ENCODE measurements at places on chromosomes 3 and 15.

DNA sequence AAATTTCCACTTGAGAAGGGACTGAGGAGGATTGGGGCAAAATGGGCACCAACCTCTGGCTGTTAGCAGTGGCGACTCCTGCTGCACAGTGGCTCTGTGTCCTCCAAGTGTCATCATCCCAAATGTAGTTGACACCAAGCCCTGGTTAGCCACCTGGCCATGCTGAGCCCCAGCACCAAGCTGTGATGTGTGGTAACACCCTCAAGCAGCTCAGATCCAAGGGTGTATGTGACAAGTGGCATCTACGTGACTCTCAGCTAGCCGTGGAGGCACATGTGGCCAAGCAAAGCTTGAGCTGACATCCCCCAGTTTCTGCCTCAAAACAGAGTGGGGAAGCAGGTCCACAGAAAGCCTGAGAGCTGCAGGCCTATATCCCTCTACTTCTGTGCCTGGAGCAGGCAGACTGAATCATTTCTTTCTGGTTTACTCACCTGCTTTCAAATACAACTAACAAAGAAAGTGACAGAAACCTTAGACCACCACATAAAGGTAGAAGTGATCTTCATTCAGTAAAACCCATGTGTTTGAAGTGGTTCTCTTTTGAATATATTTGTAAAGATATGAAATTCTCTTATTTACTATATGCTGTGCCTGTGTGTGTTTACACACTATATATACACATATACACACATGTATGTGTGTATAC, 40.0 kb downstream of the FOXP1 start:
- DNase-seq = no peak

- no peak for DNase-seq
Measured at GRCh38 chr3:78728406-78729145, 1039.2 kb downstream of the ROBO1 start.

- no peak for DNase-seq
Measured at GRCh38 chr3:197926418-197926817, 23.6 kb upstream of the RPL35A start.

DNA sequence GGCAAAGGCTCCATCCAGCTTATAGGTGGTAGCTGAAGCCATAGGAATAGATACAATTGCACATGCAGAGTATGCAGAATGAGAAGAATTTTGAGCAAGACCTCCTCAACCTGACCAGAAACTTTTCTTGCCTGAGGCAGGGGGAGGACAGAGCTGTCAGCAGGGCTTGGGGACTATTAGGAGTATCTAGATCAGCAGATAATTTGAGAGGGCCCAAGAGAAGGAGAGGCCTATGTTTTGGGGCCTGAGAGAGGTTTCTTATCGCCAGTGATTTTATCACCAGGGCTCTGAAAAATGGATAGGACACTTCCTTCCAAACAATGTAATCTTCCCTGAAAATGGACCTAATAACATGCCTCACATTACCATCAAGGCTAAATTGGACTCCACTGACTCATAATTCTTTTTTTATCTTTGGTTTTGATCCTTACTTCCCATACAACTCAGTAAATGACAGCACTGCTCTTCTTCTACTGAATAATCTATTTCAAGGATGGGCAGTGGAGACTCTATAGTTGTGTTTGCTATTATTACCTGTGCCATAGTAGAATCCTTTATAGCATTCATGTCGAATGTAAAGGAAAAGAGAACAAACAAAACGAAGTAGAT, 15.8 kb upstream of the RAMAC start:
- DNase-seq = no peak

DNA sequence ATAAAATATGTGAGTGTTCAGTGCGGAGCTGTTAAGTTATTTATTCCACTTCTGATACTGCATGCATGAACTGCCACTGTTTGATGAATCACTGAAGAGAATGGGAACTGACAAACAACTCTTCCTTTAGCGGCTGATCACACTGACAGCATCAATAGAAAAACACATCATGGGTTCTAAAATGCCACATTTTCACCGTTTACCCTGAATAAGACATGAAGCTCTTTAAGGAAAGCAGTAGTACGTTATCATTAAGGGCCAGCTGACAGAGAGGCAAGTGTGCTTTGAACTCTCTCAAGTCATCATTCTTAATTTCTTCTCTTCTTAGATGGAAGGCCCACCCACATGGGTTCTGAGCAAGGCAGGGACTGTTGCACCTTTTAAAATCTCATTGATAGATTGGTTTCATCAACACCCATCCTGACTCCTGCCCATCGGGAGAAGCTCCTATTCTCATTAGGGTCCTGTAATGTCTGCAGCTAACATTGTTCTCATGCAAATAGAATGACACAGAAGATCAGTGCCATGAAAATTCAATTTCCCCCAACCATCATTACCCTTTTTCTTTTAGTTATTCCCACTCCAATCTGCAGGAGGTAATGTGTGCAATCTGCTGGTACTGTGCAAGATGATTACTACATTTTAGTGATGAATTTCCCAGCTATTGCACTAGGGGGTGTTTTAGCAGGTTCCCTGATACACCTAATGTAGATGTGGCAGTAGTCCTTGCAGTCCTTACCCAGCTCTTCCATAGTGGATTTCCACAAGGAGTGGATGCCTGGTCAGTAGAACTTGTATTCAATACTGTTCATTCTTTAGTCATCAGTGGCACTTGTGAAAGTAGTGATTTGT, 119.1 kb downstream of the ROBO2 start:
- DNase-seq = no peak

DNA sequence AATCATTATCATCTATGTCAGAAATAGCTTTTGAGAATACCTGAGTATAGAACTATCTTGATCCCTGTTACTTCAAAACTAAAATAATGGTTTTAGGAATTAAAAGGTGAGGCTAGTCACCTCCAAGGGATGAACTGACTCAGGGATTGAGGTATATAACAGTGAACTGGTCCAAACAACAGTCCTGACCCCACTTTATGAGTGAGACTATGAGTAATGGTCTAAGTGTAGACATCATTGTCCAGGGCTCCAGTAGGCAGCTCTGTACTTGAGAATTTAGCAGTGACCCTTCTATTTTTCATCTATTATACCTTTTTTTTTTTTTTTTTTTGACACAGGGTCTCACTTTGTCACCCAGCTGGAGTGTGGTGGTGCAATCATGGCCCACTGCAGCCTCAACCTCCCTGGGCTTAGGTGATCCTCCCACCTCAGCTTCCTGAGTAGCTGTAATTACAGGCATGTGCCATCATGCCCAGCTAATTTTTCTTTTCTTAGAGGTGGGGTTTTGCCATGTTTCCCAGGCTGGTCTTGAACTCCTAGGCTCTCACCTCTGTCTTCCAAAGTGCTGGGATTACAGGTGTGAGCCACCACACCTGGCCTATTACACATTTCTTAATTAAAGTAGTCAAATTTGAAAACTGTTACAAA, 36.3 kb downstream of the MLH1 start:
- no peak for DNase-seq

DNA sequence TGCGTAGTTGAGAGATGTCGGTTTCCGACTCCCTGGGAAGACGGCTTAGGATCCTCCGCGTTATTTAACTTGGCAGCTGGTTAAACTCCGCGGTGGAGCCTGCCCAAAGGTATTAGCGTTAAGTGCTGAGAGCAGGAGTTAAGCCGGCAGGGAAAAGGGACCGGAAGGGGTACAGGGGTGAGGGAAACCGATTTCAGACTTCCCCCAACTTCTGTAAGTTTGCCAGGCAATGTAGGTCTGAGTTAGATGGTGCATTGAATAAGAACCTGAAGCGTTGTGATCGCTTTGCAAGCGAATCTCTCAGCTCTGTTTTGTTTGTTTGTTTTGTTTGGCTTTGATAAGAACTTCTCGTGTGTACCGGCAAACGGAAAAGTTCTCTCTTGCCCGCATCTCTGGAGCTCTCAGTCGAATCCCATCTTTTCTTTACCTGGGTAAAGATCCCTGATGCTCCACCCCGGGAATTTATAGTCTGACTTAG, 6.0 kb upstream of the FEZF2 start:
- DNase-seq = no peak

DNA sequence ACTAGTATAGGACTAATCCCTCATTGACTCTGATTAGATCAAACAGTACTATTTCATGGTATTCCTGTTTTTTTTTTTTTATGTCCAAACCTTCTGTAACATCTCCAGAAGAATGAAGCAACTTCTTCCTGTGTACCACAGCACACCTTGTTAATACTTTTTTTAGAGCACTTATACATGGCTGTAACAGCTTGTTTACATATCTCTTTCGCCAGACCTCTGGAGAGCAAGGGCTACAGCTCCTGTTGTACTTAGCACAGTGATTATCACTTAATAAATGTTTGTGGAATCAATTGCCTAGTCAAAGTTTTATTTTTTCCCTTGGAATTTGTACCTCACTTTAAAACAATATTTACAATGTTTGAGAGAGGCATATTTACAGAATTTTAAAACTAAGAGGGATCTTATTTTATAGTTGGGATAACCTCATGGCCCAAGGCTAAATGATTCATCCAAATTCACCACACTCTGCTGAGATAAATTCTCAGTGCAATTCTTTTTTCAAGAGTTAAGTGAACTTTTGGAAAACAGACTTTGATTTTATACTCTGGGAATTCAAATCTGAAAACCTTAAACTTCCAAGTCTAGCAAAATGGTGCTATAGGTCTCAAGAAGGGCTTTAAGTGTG, 9.2 kb upstream of the GATM start:
- no peak for DNase-seq

- no peak for DNase-seq
Measured at GRCh38 chr3:179493260-179493659, 42.0 kb upstream of the GNB4 start.

DNA sequence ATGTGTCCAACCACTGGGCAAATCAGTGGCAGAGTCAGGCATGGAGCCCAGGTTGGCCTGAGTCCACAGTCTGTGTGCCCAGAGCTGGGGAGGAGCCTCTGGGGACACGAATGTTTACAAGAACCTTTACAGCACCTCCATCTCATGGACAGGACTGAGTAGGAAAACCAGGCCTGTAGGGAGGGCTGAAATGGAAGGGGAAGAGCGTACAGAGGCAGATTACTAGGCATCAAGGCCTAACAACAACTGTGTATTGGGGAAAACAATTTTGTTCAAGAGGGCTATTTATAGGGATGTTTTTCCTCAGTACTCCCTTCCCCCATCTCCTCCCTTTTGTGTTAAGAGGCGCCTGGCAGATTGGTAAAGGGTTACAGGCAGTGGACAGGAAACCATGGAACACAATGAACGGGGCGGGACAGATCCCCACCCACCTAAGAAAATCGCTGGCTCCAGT, 15.1 kb upstream of the ARHGAP31 start:
- no peak for DNase-seq

- DNase-seq = no peak
Measured at GRCh38 chr3:128703561-128703960, 22.4 kb upstream of the RAB7A start.

GRCh38 chr3:38655708-38656300, 6.3 kb upstream of the SCN5A start:
- no peak for DNase-seq

GRCh38 chr3:87413814-87414213, 137.4 kb upstream of the POU1F1 start:
- DNase-seq = no peak

- no peak for DNase-seq
Measured at GRCh38 chr3:58334013-58334321, 1.3 kb downstream of the PXK start.

DNA sequence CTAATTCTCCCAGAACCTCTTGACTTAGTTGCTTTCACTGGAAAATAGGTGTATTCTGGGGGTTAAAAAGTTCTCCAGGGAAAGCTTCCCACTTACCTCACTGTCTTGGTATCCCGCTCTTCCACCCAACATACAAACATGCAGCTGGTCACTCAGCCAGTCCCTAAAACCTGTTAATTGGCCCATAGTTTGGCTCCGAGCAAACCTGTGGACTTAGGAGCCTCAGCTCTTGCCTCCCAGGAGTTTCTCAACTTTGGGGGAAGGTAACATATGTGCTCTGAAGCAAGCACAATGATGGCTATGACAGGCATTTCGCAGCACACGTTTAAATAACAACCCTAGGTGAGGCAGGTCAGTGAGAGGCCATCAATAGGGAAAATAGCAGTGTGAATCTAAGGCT, 25.8 kb upstream of the LRRFIP2 start:
- DNase-seq = no peak

DNA sequence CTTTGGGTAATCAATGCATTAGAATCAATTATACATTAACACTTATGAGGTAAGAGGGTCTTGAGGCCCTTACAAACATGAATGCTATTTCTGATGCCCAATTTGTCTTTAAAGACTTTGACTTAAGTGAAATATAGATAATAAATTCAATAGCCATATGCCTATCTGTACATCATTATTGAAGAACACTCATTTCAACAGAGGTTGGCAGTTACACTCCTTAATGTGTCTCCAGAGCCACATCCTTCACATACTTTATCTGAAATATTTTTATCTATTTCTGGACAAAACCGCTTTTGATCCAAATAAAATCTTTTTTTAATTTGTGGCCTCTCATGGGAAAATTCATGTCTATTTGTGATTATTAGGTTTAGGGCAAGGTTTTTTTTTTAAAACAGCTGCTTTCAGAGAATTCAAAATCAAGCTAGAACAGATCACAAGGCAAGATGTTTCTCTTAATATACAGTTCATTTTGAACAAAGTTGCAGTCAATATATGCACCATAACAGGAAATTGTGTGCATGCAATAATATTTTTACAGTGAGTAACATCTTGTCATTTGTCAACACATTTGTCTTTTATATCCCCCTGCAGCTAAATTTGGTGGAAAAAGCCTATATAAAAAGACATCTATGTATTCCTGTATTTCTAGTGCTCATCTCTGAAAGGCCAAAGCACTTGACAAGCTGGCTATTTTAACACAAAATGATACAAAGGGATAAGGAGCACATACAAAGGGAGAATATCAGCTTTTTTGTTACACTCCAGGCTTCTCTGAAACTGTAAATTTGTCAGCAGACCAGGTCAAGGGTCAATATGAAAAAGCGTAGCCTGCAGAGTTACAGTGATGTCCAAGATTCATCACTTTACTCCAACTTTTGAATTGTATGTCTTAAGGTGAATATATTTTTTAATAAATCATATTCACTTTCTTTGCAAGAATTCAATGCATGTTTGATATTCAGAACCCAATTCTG, 146.2 kb upstream of the DPH6 start:
- no peak for DNase-seq

- no peak for DNase-seq
Measured at GRCh38 chr3:170044271-170044670, 6.5 kb downstream of the GPR160 start.

Measured in 8988T (cell line).